Anterior cingulate cortex (tissue), 58 donors: ENCODE measurements at places on chromosomes 1 and 21.

DNA sequence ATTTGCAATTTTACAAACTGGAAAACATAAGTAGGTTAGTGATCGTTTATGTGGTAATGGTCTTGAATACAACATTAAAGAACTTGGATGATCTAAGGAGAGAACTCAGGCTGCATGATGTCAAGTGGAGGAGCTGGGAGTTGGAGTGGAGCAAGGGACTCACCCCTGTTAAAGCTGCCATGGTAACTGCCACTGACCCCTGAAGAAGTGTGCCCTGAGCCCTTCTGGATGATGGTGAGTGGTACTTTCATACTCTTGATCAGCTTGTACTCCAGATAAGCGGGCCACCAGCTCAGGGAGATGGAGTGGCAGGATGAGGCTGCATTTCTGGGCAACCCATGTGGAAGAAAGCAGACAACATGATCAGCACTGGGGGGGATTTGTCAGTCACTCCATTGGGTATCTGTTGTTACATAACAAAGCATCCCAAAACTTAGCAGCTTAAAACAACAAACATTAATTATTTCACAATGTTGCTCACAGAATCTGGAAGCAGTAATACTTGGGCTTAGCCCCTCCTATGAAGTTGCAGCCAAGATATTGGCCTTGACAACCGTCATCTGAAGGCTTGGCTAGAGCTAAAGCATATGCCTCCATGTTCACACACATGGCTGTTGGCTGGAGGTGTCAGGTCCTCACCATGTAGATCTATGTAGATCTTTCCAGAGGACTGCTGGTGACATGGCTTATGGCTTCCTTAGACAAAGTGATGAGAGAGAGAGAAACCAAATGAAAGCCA, 213.8 kb downstream of the DUSP10 start:
- no peak for DNase-seq

DNA sequence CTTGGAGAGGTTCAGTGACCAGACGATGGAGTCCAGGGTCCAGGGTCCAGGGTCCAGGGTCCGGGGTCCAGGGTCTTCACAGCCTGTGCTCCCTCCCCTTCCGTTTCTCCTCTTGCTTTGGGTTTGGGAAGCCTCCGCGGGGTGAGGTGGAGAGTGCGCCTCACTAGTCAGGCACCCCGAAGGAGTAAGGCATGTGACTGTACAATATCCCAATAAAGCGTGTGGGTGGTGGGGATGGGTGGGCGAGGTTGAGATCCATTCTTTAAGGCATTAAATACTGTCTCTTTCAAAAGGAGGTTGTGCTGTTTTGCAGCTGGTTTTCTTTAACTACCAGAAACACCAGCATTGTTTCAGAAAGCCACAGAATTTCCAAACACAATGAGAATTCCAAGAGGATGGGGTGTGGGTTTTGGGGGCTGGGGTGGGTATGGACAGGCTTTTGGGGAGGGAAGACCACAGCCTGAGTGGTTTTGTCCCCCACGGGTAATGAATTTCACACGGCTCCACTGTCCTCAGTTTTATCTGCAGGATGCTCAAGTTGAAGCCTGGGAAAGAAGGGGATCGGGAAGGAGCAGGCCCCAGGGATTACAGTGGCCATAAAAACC, 65.7 kb downstream of the KIF26B start:
- DNase-seq = no peak

DNA sequence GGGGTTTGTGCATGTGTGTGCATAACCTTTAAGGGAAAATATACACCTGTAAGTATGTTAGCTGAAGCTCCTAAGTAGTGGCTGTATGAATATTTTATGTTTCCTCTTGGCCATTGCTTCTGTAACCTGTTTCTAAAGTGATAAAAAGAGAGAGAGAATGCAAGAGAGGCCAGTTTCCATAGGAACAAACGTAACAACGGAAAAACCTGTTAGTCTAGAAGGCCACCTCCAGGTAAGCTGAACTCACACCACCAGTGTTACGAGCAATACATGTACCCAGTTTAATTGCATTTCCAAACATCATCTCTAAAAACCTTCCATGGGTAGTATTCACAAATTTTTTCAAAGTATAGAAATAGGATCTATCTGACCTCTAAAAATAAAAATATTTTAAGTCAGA, 63.1 kb downstream of the PLPPR4 start:
- no peak for DNase-seq

- DNase-seq = no peak
These were observed 21.8 kb downstream of the TRPM2 start for GRCh38 chr21:44375281-44375651.

DNA sequence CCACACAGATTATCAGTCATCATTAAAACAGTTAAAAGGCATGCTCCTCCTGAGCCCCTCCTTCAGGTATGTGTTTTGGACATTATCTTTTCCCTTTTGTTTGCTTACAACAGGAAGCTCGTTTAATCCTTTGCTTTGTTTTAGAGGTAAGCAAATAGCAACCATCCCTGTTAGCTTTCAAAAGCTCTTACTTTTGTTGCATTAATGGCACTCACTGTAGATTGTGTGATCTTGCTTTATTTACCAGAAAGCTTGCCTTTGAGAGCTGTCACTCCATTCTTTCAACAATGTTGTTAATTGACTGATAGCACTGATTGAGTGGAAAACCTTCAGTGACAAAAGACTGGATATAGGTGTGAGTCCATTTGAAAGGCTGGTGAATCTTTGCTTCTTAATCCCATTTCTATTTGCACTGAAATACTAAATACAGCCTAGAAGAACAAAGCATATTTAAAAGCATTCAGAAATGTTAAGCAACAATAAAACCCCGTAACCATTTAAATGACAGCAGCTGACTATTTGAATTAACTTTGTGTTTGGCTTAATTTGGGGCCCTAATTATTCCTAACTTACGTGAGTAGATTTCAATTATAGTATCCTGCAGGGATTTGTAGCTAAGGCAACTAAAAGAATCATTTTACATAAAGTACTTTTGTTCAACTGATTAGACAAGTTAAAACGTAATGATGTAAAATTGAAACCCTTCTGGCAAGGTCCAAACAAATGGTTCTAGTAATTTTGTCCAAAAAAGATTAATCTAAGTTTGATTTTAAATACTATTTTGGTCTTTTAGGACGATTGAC, 48.3 kb downstream of the ADGRL2 start:
- DNase-seq = no peak

DNA sequence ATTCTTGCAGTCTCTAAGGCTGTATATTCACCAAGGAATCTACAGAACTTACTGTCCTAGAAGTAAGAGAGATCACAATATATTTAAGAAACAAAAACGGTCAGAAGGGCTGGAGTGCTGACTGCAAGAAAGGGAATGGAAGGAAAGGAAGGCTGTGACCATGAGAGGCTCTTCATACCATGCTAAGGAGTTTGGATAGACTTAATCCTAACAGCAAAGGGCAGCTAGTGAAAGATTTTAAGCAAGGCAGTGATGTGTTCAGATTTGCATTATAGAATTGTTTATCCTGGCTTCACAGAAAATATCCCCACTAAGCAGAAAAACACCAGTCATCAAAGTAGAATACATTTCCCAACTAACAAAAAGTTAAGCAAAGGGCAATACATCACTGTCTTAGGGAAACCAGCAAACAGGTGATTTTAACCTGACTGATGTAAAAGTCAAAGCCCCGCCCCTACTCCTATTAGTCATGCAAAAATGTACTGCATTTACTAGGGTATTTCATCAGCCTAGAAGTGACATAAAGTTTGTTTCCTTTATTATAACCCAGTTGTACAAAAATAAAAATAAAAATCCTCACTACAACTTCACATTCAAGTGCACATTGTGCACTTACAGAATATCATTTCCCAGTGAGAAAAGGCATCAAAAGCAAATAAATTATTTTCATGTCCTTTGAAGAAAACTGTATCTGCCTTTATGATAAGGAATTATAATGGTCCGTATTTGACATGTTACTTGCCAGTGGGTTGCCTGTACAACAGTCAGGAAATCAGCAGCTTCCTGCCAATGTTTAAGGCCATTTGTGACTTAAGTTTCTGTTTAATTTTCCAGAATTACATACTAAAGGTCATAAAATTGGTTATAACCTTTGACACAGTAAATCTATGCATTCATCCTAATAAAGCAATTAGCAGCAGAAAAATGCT, 17.2 kb downstream of the JAK1 start:
- no peak for DNase-seq

DNA sequence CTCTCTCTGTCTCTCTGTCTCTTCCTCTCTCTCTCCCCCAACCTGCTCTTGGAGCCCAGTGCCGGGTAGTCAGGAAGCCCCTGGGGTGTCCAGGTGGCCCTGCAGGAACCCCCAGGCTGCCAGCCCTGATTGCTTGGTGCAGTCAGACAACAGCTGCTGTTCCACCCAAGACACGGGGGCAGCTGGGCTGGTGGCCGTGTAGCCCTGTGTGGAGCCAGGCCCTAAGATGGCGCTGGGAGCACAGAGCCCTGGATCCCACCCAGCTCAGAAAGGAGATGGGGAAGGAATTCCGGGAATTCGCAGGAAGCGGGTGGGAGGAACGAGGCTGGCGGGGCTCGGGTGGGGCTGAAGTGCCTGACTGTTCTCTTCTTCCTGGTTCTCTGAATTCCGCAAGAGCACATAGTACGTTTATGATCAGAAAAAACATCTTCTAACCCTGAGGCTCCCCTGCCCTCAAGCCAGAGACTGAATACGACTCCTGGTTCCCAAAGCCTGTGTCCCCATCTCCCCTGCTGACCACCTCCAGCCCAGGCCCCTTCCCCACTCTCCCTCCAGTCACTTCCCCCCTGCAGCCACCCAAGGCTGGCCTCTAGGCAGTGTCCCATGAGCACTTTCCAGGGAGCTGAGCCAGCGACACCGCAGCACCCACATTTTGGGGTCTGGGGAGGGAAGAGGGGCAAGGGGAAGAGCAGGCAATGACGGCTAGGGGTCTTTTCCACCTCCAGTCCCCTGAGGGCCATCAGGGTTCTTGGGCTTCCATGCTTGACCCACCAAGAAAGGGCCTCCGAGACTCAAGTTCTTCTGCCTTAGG, 55.0 kb downstream of the WNT9A start:
- no peak for DNase-seq

DNA sequence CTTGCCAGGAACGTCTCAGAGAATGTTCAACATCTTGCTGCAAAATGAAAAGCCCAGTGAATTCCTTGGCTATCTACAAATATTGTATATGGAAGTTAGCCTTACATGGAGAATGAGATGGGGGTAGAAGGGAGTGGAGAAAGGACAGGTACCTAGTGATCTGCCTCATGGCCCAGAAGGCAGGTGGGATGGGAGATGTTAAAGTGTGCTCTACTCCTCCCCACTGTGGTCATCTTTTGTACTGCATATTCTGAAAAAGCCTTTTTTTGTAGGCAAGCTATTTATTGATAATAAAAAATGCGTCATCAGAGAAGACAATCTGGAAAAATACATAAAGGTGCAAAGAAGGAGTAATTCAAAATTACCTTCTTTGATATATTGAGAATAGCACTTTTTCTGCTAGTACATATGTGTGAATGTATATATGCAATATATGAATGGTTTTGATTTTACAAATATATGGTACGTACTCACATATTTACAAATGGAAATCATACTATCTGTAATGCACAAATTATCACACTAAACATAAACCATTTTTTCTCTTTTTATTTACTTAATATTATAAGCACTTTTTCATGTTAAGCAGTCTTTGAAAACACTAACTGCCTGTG, 19.1 kb upstream of the SLC5A9 start:
- no peak for DNase-seq
